Daoy (cell line): ENCODE measurements at places on chromosomes 7 and 10. TPM values are rescaled to one million over a fixed set of nuclear protein-coding genes. Genes with fewer than 3 reads are reported as not detected.

DNA sequence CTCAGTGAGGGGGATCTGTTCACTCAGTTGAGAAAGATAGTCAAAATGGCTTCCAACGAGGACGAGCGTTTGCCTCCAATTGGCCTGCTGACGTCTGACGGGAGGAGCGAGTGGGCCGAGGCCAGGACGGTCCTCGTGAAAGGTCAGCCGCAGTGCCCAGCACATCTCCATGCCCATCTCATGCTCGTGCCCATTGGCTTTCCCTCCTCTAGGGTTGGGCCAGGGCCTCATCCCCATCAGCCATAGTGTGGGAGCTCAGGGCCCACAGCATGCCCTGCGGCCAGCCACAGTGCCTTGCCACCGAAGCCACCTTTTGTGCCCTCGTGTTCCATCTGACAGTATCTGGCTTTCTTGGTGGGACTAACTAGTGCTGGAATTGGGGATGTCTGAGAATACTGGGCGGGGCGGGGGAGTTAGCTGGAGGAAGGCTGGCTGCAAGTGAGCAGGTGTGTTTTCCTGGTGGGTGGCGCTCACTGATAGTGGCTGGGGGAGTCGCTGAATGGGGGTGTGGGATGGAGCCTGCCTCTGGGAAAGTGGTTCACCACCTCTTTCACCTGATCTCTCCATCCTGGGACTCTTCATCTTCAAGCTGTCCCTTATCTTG lies 13.9 kb downstream of the CHAT start:
- no peak for DNase-seq

DNA sequence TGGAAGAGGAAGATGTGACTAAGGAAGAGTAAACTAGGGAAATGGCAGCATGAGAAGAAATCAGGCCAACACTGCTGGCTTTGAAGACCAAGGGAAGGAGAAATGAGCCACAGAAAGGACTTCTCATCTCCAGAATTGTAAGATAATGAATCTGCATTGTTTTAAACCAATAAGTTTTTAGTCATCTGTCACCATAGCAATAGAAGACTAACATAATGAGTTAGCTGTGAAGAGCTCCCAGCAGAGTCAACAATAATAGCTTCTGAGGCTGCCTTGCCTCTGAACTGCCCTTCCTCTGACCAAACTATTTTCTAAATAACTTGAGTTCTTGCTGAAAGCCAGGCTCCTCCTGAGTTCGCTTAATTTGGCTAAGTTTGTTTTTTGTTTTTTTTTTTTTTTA lies 103.6 kb downstream of the CACNA2D1 start:
- DNase-seq, result no peak

DNA sequence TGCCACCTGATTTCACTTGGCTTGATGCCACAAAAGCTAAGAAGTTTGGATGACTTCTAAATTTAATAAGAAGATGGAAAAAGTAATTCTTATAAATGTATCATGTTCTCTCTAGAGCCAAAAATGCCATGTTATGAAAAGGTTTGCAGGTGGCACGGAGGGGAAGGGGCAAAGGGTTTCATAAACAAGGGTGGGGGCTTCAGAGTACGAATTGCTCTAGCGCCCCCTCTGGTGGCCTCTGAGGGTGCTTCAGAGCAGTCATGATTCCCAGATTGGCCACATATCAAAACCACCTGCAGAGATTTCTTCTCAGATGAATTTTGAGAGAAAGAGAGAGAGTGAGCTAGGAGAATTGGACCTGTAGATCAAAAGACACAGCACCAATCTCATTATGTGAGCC lies 208.6 kb upstream of the YAE1 start:
- no peak for DNase-seq

- no peak for DNase-seq
Measured at GRCh38 chr10:111944331-111944730, 239.2 kb downstream of the GPAM start.

GRCh38 chr7:28005075-28005846 lies 175.3 kb downstream of the JAZF1 start:
- peak; percentile 54 for DNase-seq

- DNase-seq, result no peak
Measured at GRCh38 chr10:111200505-111201186, 123.8 kb downstream of the ADRA2A start.

GRCh38 chr10:69377933-69378332 lies 38.8 kb downstream of the TACR2 start:
- no peak for DNase-seq

DNA sequence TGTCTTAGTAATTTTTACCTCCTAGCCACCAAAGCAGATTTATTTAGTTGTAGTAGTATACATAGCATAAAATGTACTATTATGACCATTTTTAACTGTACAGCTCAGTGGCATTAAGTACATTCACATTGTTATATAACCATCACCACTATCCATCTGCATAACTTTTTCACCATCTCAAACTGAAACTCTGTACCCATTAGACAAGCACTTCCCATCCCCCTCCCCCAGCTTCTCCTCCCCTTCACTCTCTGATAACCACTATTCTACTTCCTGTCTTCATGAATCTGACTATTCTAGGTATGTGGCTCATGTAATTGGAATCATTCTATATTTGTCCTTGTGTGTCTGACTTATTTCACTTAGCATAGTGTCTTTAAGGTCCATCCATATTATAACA lies 71.9 kb downstream of the MRPL32 start:
- DNase-seq, result peak; percentile 21

DNA sequence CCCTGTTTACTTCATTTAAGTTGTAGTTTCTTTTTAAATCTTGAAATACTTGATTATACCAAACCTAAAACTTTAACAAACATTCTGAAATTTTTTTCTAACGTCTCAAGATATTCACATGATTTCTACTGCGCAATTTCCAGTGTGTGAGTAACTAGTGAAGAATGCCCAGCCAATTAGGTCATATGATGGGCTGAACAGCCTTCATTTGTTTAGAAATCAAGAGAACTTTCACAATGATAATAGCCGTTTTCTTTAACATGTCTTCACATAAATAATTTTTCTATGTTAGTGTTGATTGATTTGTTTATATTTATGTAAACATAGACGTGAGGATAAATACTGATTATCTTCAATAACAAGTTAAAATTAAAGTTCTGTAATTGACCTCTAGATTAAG lies 21.8 kb downstream of the STAM start:
- peak; percentile 63 for DNase-seq

DNA sequence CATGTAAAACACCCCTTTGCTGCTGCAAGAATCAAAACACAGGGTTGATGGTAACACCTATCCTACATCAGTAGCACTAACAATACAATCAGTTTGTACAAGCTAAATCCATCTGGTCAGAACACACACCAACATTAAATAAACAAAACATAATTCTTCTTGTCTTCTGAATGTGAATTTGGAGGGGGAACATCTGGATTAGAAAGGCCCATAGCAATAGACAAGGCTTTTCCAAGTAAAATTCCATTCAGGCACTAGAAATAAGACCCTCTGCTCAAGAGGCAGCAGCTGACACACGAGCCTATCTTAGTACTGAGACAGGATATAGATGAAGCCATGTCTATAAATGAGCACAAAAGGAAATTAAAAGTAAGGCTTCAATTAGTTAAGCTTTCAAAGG lies 839.9 kb upstream of the LRRTM3 start:
- DNase-seq, result no peak

DNA sequence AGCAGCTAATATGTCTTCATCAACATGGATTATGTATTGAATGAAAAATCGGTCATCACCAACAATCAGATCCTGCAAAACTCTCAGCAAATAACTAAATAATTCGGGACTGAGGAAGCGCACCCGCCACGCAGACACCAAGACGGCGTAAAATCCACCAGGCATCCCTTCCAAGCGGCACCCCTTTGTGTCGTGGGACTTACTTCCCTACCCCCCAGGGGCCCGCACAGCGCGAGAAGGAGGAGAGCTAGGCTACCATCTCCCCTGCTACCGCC lies 721 bp downstream of the ARL3 start:
- no peak for DNase-seq

- peak; percentile 9 for DNase-seq
Measured at GRCh38 chr7:95798401-95798930, 26.1 kb downstream of the DYNC1I1 start.

GRCh38 chr7:144908324-144908723 lies 72.5 kb upstream of the TPK1 start:
- no peak for DNase-seq

- no peak for DNase-seq
Measured at GRCh38 chr7:155756322-155756721, 55.9 kb downstream of the SHH start.

GRCh38 chr7:140349144-140349771 lies 49.1 kb downstream of the SLC37A3 start:
- no peak for DNase-seq

DNA sequence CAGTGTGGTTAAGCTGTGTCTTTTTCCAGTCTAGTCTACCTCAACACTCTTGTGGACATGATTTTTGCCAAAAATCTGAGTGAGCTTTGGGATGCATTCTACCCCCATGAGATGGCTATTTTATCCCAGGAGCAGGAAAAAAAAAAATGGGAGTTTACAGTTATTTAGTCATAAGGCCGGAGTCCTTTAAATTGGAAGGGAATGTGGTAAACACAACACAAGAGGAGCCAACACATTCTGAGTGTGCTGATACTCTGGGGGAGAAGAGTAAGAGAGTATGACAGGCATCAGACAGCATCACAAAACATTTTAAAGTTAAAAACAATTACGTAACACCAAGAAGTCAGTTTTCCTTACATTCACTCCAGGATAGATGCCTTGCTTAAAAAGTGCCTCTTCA lies 46.1 kb downstream of the C1GALT1 start:
- no peak for DNase-seq

DNA sequence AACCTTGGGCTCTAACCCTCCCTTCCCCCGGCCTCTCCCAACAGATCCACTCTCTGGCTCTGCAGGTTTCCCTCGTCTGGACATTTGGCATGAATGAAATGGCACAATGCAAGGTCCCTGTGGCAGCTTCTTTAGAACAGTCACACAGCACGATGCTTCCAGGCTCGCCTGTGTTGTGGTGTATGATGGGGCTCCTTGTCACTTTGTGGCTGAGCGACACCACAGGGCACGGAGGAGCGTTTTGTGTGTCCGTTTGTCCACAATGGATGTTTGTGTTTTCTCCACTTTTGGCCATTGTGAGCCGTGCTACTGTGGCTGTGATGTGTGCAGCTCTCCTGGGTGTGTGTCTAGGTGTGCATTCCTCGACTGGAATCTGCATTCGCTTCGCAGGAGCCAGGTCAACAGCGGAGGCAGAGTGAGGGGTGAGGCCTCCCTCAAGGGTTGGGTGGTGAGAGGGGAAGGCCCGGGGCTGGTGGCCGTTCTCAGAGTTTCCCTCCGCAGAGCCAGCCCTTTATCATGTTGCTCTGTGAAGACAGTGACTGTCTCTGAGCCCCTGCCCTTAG lies 22.3 kb upstream of the SHH start:
- DNase-seq, result no peak

DNA sequence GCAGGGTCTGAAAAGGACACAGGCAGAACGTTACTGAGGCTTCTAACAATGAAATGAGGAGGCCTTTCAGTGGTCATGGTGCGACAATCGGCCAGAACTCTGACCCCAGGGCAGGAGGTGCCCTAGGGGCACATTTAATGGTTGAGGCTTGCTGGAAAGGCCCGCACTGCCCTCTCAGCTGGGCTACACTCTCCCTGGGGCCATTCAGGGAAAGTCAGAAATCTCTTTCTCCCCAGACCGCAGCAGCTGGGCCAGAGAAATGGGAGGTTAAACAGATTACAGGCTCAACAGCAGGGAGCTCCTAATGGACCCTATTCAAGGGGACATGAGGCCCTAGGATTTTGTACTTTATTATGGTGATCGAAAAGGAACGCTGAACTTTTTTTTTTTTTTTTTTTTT lies 85.6 kb upstream of the FGFR2 start:
- DNase-seq, result no peak

- DNase-seq, result no peak
Measured at GRCh38 chr10:114668375-114669080, 10.5 kb upstream of the ABLIM1 start.

DNA sequence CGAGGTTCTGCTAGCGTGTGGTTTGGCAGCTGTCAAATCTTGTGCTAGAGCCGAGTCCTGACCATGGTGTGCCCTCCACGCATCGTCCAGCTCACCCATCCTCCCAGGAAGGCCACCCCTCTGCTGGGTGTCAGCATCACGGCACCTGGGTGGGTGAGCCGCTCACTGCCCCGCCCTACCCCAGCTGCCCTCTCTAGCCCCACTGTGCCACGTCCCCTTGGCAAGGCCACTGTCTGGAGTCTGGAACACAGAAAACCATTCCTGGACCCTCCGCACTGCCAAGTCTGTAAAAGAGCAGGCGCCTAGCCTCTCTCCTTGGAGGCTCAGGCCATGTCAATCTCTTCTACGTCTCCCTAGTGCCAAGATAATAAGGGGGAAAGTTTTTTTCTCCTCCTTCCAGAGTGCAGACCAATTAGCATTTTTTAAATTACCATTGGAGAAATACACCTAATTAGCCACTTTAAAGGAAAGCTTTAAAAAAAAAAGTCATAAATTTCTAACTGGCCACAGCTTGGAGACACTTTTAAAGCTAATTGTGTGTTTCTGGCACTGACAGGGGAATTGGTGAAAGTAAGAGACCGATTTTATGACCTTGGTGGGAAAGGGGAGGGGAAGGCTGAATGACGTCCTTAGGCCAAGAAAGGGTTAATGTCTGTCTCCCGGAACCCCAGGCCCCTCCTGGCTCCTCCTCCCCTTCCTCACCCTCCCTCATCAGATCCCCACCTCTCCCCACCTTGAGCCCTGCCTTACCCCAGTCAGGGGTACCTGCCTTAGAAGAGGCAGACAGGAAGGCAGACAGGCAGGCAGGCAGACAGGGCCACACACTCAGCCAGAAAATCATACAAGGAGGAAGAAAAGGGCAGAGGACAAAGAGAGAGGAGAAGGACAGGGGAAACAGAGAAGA lies 151.2 kb downstream of the PLXNA4 start:
- no peak for DNase-seq

Gene NEBL
- under 0.01 TPM in 1 of 2 replicates, not detected in the other for total RNA-seq

Gene KCNIP2
- total RNA-seq, result 0.40 TPM in 1 of 2 replicates, not detected in the other

Gene LHFPL3
- total RNA-seq, result 0.06 TPM in 1 of 2 replicates, not detected in the other

Gene FAM25C
- total RNA-seq, result not detected in 2 replicates

Gene SAMD9
- 13.5 and 16.9 TPM in 2 replicates for total RNA-seq

Gene RSPH10B
- 0.11 and 0.51 TPM in 2 replicates for total RNA-seq

Gene SPDYE2
- total RNA-seq, result not detected in 2 replicates

Gene FAM25G
- not detected in 2 replicates for total RNA-seq

Gene ZNF365
- 1.8 and 2.4 TPM in 2 replicates for total RNA-seq

Gene XRCC2
- 20.9 and 24.6 TPM in 2 replicates for total RNA-seq

Gene SPACDR
- 1.6 TPM in 1 of 2 replicates, not detected in the other for total RNA-seq

Gene NME8
- total RNA-seq, result not detected in 2 replicates

Gene LBX1
- 0.06 TPM in 1 of 2 replicates, not detected in the other for total RNA-seq

Gene CPED1
- total RNA-seq, result 0.15 and 1.6 TPM in 2 replicates

Gene FKBP9
- total RNA-seq, result 68.6 and 85.4 TPM in 2 replicates

Gene UBTD1
- 8.2 and 8.3 TPM in 2 replicates for total RNA-seq

Gene IFIT2
- 7.1 and 8.5 TPM in 2 replicates for total RNA-seq
